ENCODE measurements at places on chromosomes 3 and 15.

DNA sequence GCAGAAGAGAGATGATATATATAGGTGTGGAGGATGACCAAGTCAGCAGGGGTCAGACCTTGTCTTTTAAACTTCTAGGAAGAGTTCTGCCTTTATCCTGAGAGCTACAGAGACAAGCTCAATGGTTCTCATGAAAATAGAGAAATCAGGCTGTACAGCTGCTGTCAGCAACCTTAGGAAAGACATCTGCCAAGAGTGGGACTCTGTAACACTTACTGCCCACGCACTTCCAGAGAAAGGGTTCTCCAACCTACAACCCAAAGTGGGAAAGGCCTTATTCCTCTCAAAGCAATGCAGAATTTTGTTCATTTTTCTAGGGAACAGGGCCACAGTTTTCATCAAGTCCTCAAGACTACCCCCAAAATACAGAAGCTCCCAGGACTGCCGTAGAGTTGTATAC, 138.7 kb downstream of the STT3B start:
- no peak for DNase-seq

DNA sequence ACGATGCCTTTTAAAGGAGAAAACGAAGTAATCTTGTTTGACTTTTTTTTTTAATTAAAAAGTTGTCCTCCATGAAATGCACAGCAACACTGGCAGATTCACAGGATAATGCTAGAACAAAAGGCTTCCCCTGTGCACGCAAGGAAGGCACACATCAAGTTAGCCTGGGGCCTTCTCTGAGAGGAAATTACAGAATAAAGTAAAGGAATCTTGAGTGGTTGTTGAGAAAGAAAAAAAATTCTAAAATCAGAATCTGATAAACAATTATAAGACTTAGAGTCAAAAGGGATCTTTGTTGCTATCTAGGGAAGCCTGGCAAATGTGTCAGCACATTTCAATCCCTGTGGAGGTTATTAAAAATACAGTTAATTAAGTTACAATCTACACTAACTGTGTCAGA, 946.0 kb downstream of the IGSF11 start:
- no peak for DNase-seq

DNA sequence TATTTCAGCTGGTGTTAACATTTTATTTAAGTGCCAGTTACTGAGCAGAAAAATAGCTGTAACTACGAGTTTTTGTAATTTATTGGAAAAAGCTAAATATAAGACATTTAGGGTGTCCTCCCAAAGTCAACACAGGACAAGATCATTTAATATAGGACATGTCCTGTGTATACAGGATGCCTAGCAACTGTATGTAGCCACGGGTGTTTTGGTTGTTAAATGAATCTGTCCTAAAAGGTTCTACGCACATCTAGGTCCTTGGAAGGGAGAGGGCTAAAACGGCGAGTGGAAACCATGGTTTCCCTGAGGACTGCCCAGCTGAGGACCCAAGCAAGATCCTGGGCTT, 565 bp upstream of the ZNF621 start:
- DNase-seq = no peak

DNA sequence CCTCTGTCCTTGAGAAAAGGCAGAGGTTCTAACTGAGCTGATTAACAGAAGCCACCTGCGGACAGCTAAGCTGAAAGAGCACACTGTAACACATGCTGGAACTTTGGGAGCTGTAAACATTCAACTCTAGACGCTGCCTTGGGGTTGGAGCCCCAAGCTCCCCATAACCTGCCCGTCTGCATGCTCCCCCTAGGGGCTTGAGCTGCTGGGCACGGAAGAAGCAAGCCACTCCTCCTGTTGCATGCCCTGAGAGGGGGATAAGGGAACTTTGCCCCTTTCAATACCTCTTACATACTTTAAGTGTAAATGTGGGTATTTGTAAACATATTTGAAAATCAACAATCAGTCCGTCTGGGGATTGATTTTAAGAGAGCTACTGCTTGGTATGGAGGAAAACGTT, 188.4 kb downstream of the ADAMTSL3 start:
- no peak for DNase-seq

GRCh38 chr3:12556314-12556689, 585 bp upstream of the MKRN2 start:
- no peak for DNase-seq
